ENCODE measurements at places on chromosomes 11 and 22.
A peak's percentile ranks its signal among the peaks of the same experiment; 100 is the strongest.

- DNase-seq, result no peak
These were observed 7.4 kb upstream of the CDC42BPG start for GRCh38 chr11:64851831-64852351.

GRCh38 chr11:131094827-131095226 is 178.5 kb upstream of the SNX19 start:
- no peak for DNase-seq

DNA sequence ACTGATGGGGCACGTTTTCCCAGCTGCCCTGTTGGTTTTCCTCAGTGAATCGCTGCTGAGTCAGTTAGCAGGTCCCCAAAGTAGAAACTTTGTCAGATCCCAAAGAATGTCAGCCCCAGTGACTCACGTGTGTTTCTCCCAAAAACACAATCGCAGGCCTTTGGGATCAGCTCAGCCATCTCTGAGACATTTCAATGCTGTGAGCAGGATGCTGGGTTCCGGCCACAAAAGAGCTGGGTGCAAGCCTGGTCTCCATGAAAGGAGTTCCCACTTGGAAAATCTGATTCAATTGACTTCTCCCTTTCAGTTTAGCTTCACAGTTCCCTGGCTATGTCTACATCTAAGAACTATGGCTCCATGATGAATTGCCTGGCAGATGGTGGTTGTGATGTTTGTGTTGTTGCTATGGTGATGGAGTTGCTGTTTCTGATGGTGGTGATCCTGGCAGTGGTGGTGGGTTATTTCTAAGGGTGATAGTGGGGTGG is 28.0 kb downstream of the MYEOV start:
- DNase-seq, result no peak

- DNase-seq, result no peak
These were observed 734 bp downstream of the ACR start for GRCh38 chr22:50738649-50739227.

GRCh38 chr11:74037309-74037708 is 28.4 kb upstream of the UCP3 start:
- DNase-seq, result no peak

- DNase-seq, result no peak
These were observed 111.4 kb downstream of the COMMD9 start for GRCh38 chr11:36177836-36178235.

- DNase-seq, result peak; percentile 78
These were observed 58.2 kb downstream of the RRAS2 start for GRCh38 chr11:14300661-14301304.

- DNase-seq, result no peak
These were observed 9.6 kb upstream of the PTS start for GRCh38 chr11:112216561-112217105.

DNA sequence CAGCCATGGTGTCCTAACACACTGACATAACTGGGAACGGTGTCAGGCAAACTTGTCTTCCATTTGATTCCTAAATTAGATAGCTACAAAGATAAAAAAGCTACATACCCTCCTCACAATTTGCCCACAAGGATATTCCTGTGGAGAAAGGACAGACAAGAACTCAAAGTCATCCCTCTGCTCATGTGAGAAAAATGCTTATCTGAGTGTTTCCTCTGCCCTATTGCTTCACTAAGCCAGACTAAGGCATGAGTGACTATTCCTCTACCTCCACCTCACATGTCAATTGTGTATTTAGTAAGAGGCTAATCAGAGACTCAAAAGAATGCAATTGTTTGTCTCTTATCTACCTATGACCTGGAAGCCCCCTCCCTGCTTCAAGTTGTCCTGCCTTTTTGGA is 247.7 kb downstream of the DDX10 start:
- no peak for DNase-seq

GRCh38 chr22:23503736-23504440 is 76.2 kb downstream of the IGLL1 start:
- no peak for DNase-seq

GRCh38 chr11:110087812-110088534 is 5.2 kb upstream of the ZC3H12C start:
- no peak for DNase-seq

GRCh38 chr22:22812031-22812905 is 75.3 kb upstream of the IGLL5 start:
- DNase-seq, result no peak

- DNase-seq, result no peak
These were observed 58.4 kb downstream of the CD82 start for GRCh38 chr11:44623731-44624491.

GRCh38 chr11:78429660-78430059 is 12.0 kb upstream of the GAB2 start:
- DNase-seq, result no peak

- no peak for DNase-seq
These were observed 326.2 kb upstream of the PDGFD start for GRCh38 chr11:104490182-104490581.

- no peak for DNase-seq
These were observed 76.8 kb upstream of the CCND1 start for GRCh38 chr11:69563946-69564775.

DNA sequence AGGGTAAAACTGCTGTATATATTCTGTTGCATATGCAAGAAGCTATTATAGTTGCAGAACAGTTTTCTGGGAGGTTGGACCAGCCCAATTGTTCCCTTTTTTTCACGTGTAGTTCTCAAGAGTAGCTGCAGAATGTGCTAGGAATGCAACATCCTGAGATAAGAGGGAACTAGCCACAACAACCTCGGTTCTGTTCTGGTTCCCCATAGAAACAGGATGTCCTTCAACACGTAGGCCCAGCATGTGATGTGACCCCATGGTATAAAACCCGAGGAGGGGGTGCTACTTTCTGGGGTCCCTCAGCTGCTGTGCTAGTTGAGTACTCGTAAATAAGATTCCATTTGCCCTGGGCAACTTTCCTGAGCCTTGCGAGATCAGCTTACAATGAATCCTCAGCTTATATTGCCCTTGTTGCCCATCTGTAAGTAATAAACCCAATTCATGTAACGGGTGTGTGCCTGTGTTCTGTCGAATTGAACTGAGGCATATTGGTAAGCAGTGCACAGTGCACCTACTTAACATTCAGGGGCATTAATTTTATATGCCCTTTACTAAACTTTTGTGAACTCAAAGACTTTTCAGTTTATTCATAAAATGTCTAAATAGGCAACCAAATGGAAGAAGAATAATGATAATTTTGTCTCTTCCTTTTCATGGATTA is 23.0 kb upstream of the TRAF6 start:
- no peak for DNase-seq

DNA sequence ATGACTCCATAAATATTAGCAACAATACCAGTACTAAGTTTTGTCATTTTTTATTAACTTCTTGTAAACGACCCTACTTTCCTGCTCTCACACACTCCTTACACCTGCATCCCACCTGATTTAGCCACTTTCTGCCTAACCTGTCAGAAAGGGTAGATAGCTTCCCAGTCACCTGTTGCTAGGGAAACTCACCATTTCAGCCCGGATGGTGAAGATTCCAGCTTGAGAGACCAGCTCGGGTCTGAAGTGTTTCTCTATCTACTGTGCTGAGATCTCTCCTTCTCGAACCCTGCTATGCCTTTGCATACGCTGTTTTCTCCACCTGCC is at the start of gene PARVG:
TSS of gene PARVG (plus strand) at position 220 of the 327 bp plus-strand sequence. CDS start 2,405 bp downstream, outside the sequence.
- no peak for DNase-seq

DNA sequence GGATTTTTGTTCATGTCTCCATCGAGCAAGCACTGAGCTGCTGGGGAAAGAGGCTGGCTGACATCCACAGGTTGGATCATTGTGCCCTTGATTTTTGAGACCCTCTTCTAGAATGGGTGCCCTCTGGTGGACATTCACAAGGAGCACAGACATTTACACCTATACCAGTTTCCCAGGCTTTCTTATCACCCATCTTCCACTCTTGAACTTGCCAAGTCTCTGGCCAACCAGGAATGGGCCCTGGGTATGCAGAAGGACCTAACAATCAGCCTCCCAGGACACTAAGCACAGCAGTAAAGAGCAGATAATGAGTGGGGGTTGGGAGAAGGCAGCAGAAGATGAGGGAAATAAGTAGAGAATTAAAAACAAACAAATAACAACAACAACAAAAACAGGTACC is 5.7 kb upstream of the INTS4 start:
- DNase-seq, result peak; percentile 39

GRCh38 chr11:80702264-80702663 is 1261.4 kb upstream of the TENM4 start:
- DNase-seq, result no peak

DNA sequence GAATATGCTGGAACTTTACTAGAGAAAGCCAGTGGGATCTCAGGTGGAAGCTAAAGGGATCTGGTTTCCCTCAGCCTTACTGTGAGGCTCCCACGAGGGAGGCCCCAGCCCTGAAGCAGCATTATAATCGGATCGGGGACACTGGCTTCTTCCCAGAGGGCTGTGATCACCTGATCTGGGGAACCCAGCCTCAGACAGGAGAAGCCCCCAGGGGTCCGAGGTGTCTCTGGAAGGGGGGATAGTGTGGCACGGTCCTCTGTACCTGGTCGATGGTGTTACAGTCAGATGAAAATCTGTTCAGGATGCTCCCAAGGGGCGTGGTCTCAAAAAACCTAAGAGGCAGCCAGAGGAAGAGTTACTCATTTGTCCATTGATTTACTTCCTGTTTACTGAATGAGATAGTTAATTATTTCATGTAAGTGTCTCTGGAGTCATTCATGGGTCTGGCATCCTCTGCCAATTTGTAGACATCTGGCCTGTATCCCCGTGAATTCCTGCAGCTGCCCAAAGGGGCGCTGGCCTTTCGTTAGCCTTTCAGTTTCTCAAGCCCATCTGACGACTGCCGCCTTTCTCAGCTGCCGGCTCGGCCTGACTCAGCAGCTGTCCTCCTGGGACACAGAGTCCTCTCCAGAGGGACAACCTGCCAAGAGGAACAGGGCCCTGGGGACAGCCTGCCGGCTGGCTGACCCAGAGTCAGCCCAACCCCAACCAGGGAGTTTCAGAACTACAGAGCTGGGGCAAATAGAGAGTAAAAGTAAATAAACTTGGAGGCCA is 17.0 kb upstream of the KCNJ11 start:
- peak; percentile 43 for DNase-seq

GRCh38 chr11:8665222-8665621 is 17.2 kb downstream of the TRIM66 start:
- no peak for DNase-seq

DNA sequence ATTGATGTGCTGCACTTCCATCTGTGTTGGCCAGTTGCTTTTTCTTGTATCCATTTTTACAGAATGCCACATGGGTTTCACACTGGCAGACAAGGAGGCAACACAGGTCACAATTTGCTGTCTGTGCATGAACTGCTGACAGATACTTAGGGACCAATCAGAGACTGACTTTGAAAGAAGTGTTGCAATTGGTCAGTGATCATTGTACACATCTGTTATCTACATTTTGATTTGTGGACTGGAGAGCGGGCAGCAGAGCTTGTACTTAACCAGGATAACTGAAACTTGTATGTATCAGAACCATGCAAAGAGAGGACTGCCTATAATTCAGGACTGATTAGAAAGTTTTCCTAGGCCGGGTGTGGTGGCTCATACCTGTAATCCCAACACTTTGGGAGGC is 21.8 kb downstream of the PRR5 start:
- no peak for DNase-seq
